ENCODE measurements at places on chromosomes 11 and 22.
A peak's percentile ranks its signal among the peaks of the same experiment; 100 is the strongest.

- no peak for DNase-seq
Measured at GRCh38 chr11:61742391-61742790, 10.0 kb upstream of the MYRF start.

DNA sequence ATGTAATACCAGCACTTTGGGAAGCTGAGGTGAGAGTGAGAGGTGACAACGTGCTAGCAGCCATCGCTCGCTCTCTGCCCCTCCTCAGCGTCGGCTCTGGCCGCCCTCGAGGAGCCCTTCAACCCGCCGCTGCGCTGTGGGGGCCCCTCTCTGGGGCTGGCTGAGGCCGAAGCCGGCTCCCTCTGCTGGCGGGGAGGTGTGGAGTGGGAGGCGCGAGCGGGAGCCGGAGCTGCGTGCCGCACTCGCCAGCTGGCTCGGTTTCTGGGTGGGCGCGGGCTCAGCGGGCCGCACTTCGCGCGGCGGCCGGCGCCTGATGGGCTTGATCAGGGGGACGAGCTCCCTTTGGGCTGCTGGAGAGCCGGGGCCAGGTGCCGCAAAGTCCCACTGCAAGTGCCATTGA is 98.9 kb upstream of the UBASH3B start:
- DNase-seq, result no peak

DNA sequence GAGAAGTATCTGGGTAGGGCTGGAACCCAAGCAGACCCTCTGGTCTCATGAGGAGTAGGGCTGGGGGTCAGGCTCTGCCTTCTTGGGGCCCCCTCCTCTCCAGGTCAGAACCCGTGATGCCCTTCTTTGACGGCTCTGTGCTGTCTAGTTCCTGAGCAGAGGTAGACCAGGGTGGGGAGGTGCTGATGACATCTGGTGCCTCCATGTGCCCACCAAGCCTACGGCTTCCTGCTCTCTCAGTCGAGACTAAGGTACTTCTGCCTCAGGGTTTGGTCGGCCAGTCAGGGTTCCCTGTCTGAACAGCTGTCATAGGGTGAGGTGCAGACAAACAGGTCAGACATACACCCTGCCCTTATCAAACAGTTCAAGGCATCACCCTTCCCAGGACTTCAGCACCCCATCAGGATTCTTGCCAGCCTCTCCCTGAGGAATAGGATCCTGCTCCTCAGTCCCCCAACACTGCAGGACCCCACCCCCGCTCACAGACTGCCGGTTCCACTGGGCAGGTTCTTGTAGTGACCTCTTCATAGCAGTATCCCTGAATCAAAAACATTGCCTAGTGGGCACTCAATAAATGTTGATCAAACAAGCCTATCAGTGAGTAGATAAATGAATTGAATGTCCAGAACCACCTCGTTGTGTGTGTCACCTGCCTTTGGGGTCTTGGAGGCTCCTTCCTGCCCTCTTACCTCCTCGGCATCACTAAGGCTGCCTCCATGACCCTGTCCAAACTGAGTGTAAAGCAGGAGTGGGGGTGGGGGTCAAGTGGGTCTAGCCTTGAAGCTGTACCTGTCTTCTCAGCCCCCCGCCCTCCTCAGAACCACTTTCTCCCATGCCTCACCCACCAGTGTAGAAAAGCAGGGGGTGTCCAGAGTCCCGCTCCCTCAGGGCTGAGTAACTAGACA is 158.2 kb downstream of the BUD13 start:
- no peak for DNase-seq

DNA sequence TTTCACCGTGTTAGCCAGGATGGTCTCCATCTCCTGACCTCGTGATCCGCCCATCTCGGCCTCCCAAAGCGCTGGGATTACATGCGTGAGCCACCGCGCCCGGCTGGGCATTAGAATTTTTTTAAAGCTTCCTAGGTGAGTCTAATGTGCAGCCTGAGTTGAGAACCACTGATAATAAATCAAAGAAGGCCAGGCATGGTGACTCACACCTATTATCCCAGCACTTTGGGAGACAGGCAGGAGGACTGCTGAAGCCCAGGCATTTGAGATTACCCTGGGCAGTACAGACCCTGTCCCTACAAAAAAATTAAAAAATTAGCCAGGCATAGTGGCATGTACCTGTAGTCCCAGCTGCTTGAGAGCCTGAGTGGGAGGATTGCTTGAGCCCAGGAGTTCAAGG is 13.7 kb downstream of the MEI1 start:
- DNase-seq, result no peak

DNA sequence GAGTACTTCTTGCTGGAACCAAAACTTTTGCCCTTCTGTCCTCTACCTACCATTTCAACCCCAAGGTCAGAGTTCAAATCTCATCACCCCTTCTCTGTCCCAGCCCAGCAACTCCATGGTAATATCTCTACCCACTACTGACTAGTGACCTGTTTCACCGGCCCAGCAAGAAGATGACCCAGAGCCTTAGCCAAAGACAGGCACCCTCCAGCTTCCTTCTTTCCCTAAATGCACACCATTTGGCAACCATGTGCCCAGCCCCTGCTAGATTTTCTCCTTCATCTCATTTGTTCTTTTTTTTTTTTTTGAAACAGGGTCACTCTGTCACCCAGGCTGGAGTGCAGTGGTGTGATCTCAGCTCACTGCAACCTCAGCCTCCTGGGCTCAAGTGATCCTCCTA is 14.9 kb downstream of the ARAP1 start:
- DNase-seq, result no peak

DNA sequence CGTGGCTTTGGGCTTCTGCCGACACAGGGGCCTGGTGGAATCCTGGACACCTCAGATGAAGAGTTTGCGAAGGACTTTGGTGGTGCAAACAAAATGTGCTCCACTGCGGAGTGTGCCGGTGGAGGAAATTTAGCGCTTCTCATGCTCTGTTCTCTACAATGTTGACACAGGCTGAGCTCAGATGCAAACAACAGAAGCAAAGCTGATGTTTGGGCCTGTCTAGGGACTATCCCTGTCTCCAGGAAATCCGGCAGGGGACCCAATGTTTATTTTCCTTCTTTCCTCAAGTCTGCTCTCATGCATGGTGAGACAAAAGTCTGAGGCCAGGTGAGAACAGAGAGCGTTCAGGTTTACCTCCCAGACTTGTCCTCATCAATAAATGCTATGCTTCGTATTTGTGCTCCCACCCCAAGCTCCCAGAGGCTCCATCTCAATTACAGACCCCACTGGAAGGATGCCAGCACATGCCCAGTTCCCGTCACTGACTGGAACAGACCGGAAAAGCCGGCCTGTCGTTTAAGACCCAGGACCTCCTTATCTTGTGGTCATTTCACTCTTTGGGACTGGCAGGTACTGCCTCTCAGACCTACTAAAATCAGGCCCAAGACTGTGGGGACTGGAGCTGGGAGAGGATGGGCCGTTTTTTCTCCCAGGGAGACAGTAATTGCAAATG is 105.7 kb upstream of the B3GAT1 start:
- no peak for DNase-seq

GRCh38 chr22:35436421-35436820 is 36.5 kb downstream of the MCM5 start:
- no peak for DNase-seq

GRCh38 chr11:87358461-87358860 is 320.7 kb downstream of the TMEM135 start:
- no peak for DNase-seq

GRCh38 chr22:32781695-32782094 is 19.8 kb upstream of the TIMP3 start:
- DNase-seq, result no peak

DNA sequence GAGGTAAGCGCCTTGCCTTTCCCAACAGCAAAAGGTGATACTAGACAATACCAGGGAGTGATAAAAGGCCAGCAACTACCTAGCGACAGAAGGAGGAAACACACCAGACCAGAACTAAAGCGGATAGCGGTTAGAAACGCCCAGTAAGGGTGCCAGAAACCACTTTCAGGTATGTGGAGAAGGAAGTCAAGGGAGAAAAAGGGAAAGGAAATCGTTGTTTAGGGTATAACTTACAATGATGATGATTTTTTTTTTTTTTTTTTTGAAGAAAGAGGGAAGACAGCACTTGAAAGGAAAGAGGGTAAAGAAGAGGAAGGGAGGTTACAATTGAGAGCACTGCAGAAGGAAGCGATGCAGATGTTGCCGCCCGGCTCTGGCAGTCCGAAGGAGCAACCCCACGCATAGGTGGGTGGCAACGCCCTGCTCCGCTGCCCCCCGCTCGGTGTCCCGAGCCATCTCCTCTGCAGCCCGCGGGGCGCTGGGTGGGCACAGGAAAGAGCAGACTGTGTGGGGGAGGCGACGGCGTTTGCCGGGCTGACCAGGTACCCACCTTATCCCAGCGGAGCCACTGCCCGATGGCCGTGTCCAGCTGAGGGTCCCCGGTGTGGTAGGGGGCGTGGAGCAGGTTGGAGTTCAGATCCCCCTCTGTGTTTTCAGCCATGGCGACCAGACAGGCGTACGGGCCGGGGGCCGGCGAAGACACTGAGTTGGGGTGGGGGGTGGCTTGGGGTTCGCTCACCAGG is 561 bp downstream of the PGM2L1 start:
- peak; percentile 55 for DNase-seq

DNA sequence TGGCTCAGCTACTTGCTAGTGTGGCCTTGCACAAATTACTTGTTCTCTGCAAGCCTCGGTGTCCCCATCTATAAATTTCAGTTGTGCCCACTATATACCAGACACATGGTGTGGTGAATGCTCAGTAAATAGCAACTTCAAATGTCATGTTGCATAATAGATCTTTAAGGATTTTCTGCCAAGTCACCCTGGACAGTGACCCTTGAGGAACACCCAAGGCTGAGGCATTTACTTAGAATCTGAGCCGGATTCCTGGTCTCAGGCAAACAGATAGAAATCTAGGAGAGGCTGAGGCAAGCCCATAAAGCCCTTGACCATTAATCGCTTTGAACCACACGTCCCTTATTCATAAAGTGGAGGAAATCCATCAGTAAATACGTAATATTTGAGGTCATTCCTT is 9.7 kb downstream of the TEAD1 start:
- DNase-seq, result no peak

- no peak for DNase-seq
Measured at GRCh38 chr11:125376117-125376516, 119.9 kb downstream of the FEZ1 start.

All from liver (tissue), 10 donors.